NCI-H1105 treated with DMSO at 0.1 percent for 48 hours (cell line): ENCODE measurements at places on chromosomes 11 and 22.

DNA sequence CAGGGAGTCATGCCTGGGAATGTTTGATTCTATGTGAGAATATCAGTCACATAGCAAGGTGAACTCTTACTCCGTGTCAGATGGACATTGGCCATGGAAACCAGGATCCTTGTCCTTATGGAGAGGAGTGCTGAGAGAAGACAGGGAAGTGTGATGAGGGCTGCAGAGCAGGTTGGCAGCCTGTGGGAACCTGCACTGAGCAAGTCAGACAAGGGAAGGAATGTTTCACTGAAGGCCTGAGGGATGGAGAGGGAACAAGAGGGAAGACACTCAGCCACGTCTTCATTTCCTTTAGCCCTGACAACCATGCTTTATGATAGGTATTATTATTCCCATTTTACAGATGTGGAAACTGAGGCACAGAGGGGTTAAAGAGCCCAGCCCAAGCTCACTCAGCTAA is 38.4 kb upstream of the HORMAD2 start:
- DNase-seq = no peak

DNA sequence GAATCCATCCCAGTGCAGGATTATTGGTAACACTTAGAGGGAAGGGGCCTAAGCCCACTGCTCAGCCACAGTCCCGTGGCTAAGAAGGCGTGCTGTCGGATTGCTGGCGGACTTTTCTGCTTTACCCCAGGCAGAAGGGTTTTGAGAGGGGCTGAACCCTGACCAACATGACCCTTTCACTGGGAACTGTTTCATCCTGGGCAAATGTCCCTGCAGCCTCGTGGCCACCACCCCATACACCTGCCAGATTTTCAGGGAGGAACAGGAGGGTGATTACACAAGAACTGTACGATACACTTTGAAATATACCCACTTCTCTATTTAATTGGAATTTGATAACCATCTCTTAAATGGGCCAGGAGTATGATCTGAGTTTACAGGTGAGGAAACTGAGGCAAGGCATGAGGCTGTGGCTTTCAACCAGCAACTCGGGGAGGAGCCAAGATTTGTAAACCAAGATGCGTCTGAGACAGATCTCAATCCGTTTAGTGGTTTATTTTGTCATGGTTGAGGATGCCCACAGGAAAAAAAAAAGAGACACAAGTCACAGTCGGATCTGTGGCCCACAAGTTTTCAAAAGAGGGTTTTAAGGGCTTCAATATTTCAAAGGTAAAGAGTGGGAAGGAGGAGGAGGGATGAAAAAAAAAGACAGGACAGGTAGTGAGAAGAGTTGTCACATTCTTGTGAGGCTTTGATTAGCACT is 6.1 kb upstream of the APOL3 start:
- no peak for DNase-seq

- no peak for DNase-seq
Measured at GRCh38 chr11:3162410-3163240, 2.5 kb downstream of the OSBPL5 start.

DNA sequence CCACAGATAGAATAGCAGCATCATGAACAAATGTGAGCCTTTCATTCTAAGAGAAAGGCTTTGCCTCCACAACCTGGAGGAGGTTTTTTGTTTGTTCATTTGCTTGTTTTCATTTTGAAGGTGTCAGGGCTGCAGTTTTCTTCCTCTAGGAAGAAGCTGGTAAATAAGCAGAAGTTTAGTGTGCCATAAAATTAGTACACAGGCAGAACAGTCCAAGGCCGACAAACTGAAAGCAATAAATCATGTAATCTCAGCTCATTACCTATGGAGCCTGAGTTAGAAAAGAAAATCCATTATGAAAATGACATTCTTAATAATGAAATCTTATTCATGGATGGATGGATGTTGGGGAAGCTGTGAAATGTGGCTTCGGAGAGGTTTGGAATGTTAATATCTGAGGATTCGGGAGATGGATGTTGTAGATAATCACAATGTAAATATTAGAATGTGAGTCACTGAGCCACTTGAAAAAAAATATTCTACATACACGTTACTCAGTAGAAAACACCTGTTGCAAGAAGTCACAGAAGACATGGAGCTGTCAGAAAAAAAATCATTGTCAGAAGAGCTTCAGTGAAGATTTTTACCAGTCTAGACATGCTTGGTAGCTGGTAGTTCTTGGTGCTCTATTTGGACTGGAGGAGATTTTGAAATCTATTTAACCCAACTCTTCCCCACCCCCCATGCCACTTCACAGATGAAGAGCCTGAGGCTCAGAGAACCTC is 15.0 kb upstream of the ZDHHC13 start:
- peak; percentile 95 for DNase-seq

- no peak for DNase-seq
Measured at GRCh38 chr11:12182676-12183541, 72.5 kb downstream of the MICAL2 start.

GRCh38 chr11:95335989-95336388 is 105.0 kb upstream of the SESN3 start:
- DNase-seq = no peak

DNA sequence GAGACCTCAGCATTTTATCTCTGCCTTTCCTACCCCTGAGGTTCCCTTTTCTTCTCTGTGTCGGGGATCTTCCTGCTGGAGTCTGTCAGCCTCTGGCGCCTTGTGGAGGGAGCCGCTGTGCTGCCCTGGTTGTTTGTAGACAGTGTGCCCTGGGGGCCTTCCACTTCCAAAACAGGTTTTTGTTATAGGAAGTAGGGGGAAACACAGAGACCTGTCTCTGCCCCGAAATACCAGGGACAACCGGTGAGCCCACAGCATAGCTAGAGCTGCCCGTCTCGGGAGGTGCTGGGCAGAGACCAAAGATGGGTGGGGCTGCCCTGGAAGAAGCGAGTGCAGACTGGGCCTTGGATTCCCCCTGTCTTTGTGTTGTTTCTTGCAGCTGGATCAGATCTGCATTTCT is 8.0 kb downstream of the NCAPH2 start:
- DNase-seq = no peak

DNA sequence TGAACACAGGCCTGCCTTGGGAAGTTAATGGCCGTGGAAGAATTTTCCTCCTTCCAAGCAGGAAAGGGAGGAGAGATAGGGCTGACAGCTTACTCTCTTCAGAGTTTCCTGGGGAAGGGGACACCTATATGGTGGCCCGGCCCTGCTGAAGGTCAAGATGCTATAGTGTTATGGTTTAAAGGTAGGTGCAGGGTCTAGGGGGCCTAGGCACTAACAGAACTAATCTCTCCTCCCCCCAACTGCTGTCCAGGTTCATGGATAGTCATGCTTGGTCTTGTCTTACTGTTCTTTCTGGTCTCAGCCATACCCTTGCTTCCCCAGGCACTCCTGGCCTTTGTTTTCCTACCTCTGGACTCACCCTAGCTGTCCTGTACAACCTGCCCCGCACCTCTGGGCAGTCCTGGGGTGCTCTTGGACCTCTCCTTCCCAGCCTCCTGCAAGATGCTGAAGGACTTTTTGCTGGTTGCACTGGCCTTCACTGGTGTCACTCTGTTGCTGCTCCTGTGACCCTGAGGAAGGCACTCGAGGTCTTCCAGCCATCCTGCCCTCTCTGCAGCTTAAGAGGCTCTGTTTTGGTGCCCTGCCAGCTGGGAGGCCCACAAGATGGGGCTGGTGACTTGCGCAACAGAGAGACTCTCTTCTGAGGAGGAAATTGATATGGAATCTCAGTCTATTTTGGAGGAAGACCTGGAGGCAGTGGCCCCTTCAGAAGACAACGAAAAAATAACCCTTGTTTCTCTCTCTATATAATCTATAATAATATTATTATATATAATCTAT is 17.9 kb downstream of the SEC14L3 start:
- DNase-seq = peak; percentile 17
